ENCODE measurements at places on chromosomes 3 and 15.

- DNase-seq: peak; percentile 67
These were observed 109.5 kb downstream of the CGGBP1 start for GRCh38 chr3:87949189-87949878.

GRCh38 chr3:179526989-179527391 lies 35.7 kb upstream of the ACTL6A start:
- no peak for DNase-seq

DNA sequence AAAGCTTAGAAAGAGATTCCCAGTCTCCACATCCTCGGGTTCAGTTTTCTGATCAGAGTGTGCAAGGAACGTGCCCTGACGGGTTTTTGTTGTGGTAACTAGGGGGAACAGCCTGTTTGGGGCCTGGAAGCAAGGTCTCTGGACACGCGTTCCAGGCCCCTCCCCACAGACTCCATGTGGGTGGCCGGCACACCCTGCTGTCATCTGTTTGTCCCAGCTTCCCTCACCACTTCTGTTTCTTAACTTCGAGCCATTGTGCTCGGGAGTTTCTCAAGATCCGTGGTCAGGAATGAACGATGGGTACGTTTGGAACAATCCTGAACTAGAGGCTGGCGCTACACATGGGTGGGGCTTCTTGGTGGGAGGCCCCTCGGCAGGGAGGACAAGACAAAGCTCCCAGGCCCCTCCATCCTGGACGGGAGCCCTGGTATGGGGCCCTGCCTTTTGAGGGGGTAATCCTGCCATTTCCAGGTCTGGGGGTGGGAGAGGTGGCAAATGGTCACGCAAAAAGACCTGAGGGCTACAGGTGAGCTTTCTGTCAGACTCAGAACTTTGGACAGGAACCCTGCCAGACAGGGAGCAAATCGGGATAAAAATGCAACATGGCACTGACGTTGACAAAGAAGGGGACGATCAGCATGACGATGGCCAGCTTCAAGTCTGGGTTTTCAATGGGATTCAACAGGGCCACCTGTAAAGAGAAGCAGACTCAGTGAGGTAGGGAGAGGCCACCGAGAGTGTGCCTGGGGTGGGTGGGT lies 8.5 kb upstream of the MUSTN1 start:
- DNase-seq: no peak

DNA sequence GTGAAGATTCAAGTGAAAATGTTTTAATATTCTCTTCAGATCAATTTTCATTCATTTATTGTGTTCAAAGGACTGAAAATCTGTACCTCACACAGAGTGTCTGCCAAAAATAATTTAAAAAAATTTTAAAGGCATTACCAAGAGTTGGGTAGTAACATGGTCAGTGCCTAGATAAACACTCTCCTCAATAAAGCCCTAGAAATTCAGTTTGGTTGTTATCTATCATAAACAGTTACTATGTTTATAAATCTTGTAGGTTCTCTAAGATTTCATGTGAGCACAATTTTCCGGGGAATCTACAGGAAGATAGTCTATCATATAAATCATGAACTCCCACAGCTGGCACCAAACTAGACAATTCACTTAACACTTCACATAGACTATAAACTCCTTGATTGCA lies 128.6 kb downstream of the GSK3B start:
- DNase-seq: no peak
